PC-9 (cell line): ENCODE measurements at places on chromosomes 4 and X. TPM values are rescaled to one million over a fixed set of nuclear protein-coding genes. Genes with fewer than 3 reads are reported as not detected.

Gene PTTG2
- total RNA-seq, result 0.55 and 2.1 TPM in 2 replicates

GRCh38 chr4:78684325-78685079 is 91.6 kb upstream of the BMP2K start:
- no peak for DNase-seq

DNA sequence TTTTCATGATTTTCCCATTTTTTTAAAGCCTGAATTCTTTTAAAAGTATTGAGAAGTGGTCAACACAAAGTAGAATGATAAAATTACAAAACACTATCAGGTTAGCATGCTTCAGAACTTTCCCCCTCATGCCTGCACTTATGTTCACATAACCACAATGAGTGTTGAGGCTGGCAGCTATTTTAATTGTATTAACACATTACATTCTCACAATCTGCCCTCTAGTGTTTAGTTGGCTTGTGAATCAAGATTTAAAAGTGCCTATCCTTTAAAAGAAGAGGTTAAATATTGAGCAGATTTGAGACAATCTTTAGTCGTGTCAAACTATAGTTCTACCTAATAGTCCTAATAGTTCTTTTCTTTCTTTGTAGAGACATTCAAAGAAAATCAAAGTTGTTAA is 93.6 kb upstream of the NAP1L5 start:
- no peak for DNase-seq

- DNase-seq, result no peak
These were observed 725.7 kb upstream of the TENM3 start for GRCh38 chr4:181517491-181517890.

GRCh38 chr4:185742766-185743165 is 69.2 kb downstream of the SORBS2 start:
- peak; percentile 67 for DNase-seq

DNA sequence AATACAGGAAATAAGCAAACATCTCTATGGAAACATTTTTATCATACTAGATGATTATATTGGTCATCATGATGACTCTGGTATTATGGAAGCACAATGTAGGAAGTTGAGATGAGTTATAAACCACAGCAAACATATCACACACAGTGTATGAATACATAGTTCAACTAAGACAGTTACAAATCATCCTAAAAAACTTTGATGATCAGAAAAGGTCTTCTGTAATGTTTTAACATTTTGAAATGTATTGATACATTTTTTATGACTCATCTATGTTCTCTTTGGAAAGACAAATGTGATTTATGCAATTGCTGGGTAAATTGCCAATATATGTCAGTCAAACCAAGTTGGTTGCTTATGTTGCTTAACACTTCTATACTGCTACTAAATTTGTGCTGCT is 4.8 kb downstream of the CXCL3 start:
- DNase-seq, result no peak

- DNase-seq, result no peak
These were observed 34.6 kb downstream of the BCLAF3 start for GRCh38 chrX:19956306-19956705.

DNA sequence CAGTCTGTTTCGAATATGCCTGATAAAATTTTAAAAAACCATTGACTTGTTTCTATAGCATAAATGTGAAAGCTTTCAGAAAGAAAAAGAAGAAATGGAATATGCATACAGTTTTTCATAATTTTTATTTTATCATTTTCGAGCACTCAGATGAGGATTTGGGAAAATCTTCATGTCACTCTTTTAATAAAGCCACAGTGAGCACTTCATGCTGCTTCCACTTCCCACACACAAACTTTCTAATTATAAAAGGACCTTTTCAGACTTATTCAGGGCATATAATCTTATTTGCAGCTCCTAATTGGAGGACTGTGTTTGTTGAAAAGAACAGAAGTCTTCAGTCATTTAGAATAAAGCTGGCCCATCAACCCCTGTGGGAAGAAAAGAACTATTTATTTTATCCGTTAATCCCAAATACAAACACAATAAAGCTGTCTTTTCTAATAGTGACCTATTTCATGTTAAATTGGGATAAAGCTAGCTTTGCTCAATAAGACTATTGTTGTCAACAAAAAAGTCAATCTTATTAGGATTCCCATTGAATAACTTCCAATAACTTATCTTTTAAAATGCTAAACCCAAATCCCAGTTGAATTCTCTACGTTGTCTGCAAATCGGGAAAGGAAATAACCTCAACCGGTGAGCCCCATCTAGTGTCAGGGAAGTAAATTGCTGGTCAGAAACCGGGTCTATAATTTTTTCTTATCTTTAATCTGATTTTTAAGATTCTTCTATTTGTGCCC is 211.5 kb downstream of the PDGFRA start:
- no peak for DNase-seq

DNA sequence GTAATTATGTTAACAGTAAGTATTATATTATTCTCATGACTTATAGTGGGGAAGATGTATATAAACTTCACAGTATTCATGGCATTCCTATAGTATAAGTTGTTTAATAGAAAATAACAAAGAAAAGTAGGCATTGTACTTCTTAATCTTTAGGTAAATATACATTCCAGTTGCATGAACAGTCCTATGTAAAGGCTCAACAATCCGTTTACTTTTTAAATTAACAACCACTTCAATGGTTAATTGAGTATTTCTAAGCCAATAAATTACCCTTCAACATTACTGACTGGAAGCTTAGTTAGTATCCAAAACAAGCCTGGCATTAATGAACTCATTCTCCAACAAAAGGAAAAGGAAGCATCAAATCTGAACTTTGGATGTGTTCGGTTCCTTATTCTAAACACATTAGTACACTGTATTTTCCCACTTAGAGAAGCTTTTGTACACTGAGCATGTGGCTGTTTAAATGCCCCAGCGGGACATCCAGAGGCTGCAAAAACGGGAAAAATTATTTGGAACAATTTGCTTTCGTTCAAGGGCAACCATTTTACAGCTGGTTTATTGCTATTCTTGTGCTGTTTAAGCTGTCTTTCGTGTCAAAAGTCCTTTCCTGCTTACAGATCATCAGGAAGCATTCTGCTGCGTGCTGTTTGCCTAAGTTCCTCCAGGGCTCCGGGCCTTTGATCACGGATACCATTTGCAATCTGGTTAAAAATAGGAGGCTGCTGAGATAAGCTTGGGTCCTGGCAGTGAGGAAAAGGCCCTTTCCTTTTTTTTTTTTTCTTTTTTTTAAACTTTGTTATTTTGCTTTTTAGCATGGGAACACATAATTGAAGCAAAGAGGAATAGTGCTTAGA is 460.3 kb downstream of the SPRY1 start:
- DNase-seq, result no peak
